HepG2 (cell line): ENCODE measurements at places on chromosomes 13 and 19. TPM values are rescaled to one million over a fixed set of nuclear protein-coding genes. Genes with fewer than 3 reads are reported as not detected.

Gene SCN1B
- total RNA-seq = 1.5 and 2.7 TPM in 2 replicates

Gene PGLYRP1
- total RNA-seq = not detected in 2 replicates

Gene ZNF416
- total RNA-seq = 5.3 and 6.6 TPM in 2 replicates

Gene ZNF549
- 6.4 and 8.8 TPM in 2 replicates for total RNA-seq

Gene ZNF234
- 11.2 and 11.7 TPM in 2 replicates for total RNA-seq

Gene AP1M2
- 76.8 and 82.9 TPM in 2 replicates for total RNA-seq

Gene FUT1
- 0.07 TPM in 2 replicates for total RNA-seq

Gene ZNF784
- total RNA-seq = 4.0 and 4.2 TPM in 2 replicates

Gene CFAP97D2
- not detected in 2 replicates for total RNA-seq

Gene ZNF792
- total RNA-seq = 5.5 and 6.3 TPM in 2 replicates

Gene CD177
- not detected in 2 replicates for total RNA-seq

Gene KLK15
- total RNA-seq = not detected in 2 replicates

Gene LAIR1
- 0.70 and 1.2 TPM in 2 replicates for total RNA-seq

Gene RPS19
- 4,758 and 5,028 TPM in 2 replicates for total RNA-seq

Gene GJB2
- total RNA-seq = 0.18 TPM in 1 of 2 replicates, not detected in the other

Gene DDX39A
- total RNA-seq = 90.4 and 98.1 TPM in 2 replicates

Gene SIGLECL1
- total RNA-seq = not detected in 2 replicates
